CD8-positive, alpha-beta T cell (primary cell): ENCODE measurements at places on chromosomes 7 and 10.

DNA sequence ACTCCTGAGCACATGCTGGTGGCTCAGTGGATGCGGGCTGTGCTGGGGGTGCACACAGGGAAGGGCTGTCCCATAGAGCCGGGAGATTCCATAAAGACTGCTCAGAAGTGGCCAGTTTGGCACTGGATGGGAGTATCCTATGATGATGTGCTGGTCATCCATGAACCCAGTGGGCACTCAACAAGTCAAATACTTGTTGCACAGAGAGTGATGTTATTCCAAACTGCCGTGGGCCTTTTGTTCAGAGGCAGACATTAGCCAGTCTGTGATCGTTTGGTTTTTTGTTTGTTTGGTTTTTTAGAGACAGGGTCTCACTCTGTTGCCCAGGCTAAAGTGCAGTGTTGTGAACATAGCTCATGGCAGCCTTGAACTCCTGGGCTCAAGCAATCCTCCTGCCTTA, 30.9 kb upstream of the SAMD8 start:
- DNase-seq: no peak

- DNase-seq: no peak
Observed at GRCh38 chr10:44879531-44879899, 31.6 kb upstream of the TMEM72 start.

GRCh38 chr7:157809863-157810851, 473.4 kb downstream of the DNAJB6 start:
- DNase-seq: no peak

DNA sequence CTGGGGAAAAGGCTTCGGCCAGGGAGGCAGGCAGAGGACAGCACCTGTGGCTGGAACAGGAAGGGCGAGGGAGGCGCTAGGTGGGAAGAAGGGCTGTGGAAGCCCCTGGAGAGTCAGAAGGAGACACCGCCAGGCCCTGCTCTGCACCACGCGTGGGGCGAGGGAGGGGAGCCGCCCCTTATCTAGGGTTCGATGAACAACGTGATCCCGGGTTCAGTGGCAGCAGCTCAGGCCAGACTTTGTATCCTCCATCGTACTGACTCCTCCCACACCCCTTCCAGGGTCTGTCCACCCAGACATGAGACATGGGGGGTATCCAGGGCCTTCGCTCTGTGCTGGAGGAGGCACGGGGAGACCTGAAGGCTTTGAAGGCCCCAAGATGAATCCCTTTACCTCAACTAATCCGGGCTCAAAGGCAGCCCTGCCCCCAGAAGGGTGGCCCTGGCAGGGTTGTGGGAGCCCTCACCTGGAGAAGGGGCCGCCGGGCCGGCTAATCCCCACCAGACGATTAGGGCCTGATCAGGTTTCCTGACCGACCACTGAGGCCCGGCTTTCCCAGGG, 110.8 kb downstream of the PDGFA start:
- DNase-seq: no peak

DNA sequence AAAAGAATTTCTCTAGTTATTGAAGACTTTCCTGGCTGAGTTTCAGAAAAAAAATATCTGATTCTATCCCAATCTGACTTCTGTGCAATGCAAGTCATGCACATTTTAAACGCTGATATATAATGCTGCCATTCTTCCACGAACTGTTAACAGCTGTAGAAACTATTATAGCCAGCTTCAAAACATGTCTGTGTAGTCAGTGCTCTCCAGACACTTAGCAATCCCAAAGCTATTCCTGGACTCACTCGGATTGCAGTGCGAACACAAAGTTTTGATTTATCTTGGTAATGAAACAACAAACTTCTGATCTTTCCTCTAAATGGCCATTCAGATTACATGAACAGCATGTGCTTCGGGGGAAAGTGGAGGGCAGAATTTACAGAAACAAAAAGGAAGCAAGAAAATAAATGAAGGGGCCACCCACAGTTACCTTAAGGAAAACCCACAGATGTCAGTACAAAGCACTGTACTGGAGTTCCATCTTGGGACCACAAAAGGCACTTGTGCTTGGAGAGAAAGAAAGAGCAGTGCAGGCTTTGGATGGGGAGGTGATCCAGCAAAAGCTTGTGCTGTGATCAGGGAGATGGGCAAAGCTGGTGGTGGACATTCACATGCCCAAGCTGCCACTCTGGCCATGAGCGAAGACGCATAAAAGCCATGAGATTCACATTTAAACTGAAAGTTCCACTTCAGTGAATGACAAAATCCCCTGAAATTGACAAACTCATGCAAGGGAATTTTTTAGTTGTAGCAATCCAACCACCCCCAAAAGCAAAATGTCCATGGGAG, 32.1 kb upstream of the ADO start:
- no peak for DNase-seq

DNA sequence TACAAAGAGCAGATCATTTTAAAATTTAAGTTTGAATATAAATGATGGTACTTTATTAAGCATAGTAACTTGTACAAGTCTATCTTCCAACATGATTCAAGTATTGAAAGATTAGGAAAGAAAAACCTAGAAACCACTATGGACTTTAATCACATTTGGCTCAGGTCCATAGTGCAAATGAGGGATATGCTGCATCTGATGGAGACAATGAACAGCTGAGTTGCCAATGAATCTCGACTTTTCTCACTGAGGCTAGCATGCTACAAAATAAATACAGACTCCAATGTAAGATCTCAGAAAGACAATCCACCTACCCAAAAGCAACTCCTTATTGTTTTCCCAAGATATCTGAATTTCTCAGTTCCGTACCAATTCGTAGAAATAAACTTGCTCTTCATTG, 89.8 kb downstream of the SEMA3A start:
- DNase-seq: no peak

- DNase-seq: no peak
Observed at GRCh38 chr7:114851406-114852061, 70.4 kb upstream of the MDFIC start.

GRCh38 chr10:103855424-103855823, at the start of gene SH3PXD2A:
TSS of gene SH3PXD2A (minus strand) at chr10:103855576. CDS start at chr10:103855266, 310 bp downstream.
- DNase-seq: peak; percentile 22

GRCh38 chr7:919924-920341, 34.5 kb downstream of the ADAP1 start:
- DNase-seq: no peak

- DNase-seq: peak; percentile 6
Observed at GRCh38 chr7:126727930-126728391, 524.8 kb downstream of the GRM8 start.

- DNase-seq: no peak
Observed at GRCh38 chr7:2559283-2559950, 638 bp downstream of the IQCE start.

DNA sequence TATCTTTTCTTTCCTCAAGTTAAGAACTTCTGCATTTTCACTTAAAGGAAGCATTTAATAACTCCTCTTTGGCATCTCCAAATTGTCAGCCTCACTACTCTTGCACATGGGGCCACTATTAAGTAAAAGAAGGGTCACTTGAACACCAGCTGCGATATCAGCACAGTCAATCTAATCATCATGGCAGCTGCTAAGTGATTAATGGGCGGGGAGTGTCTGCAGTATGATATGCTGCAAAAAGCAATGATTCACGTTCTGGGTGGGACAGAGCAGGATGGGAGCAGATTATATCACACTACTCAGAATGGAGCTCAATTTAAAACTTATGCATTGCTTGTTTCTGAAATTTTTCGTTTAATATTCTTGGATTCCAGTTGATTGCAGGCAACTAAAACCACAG, 447.4 kb upstream of the PFKP start:
- DNase-seq: no peak

DNA sequence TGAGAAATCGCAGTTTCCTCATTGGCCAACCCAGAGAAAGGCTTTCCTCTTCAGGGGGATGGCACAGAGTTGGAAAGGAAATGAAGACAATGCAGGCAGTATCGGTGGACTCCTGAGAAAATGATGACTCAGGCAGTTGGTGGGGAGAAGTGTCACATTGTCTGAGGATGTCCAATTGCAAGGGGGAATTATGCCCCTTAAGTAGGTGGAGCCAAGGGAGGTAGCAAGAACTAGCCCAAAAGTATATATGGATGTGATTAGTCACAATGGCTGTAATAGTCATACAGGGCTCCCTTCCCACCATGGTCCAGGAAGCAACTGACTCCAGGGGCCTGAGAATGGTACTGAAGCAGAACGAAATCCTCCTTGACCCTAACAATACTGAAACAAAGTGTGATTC, 58.3 kb upstream of the EGFR start:
- DNase-seq: no peak

DNA sequence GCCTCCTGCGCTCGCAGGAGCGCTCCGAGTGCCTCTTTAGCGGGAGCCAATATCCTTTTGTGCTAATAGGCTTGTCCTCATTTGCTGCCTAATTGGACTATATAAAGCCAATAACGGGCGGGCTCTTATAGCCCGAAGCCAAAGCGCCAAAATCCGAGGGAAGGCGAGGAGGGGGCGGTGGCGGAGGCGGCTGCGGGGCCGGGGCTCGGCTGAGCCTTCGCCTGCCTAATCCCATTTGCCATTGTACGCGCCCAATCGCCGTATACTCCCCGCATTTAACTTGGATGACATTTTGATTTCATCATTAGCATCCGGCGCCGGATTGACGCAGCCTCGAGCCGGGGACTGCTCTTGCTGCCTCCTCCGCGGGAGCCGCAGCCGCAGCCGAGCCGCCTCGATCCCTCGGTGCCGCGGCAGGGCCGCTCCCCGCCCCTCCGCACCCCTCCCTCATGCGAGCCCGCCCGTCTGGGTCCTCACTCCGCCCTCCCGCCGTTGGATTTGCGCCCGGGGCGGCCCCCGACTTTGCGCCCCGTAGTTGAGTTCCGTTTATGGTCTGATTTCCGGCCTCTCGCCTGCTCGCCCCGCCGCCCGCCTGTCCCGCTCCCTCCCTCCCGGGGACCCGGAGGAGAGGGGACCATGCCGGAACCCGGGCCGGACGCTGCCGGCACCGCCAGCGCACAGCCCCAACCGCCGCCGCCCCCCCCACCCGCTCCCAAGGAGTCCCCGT, at the start of gene HMX3:
TSS of gene HMX3 (plus strand) at position 556 of the 727 bp plus-strand sequence. CDS start at position 637, 81 bp downstream.
- no peak for DNase-seq

- no peak for DNase-seq
Observed at GRCh38 chr10:124101351-124101750, 8.0 kb upstream of the CHST15 start.

GRCh38 chr7:77370606-77371005, 45.5 kb downstream of the GSAP start:
- no peak for DNase-seq

- DNase-seq: no peak
Observed at GRCh38 chr10:130191380-130191779, 55.2 kb downstream of the GLRX3 start.

- no peak for DNase-seq
Observed at GRCh38 chr10:5949009-5949759, 28.2 kb downstream of the IL15RA start.

DNA sequence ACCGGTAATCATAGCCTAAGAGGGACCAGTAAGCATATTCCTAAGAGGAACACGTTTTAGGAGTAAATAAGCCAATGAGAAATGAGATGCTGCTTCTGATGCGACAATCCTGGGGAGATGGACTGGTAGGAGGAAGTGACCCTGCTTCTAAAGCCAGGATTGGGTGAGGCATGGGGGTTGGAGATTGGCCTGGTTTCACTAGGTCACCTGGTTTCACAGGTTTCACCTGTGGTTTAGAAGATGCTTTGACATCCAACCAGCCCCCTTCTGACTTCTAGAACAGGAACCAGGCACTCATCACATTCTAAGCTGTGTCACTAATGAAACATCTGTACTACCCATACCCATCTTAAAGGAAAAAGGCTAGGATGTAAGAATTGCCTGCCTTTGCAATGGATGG, 53.0 kb upstream of the BAMBI start:
- peak; percentile 9 for DNase-seq

DNA sequence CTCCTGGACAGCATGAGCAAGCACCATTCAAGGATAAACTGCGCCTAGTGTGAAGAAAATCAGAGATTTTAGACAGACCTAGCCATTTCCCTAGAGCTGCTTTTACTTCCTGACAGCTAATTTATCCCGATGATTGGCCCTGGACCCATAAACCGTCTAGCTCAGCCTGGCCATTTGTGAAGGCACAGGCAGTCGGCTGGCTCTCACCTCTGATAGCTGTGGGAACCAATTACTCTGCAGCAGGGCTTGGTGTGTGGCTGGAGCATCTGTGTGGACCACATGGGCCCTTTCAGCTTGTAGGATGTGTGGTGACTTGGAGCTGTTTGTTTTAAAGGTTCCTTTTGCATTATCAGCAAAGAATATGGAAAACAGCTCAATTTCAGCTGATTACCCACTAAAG, 111.1 kb upstream of the NPY start:
- no peak for DNase-seq

DNA sequence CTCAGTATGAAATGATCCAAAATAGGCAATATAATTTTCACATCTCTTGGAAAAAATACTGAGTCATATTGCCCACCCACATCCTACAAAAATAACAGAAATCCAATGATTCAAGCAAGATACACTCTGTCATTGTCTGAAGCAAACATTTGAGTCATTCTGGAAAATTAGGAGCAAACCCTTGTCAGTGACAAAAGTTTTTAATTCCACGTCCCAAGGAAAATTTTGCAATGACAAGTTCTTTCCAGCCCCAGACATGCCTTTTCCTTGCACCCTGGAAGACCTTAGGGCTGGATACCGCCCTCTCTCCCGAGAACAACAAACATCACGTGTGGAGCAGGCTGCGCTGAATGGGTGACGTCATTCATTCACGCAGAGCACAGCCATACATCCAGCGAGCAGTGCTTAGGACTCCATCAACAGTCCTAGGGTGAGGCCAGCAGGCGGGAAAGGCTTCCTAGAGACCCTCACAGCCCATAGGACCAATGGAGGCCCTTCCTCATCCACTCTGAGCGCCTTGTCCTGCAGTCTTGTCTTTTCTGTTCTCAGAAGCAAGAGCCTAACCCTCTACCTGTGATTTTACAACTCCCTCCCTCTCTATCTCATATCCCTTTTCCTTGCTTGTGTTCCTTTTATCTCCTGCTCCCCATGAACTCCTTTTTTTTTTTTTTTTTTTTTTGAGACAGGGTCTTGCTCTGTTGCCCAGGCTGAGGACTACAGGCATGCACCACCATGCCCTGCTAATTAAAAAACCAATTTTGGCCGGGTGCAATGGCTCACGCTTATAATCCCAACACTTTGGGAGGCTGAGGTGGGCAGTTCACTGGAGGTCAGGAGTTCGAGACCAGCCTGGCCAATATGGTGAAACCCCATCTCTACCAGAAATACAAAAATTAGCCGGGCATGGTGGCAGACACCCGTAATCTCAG, 23.5 kb upstream of the KDM7A start:
- DNase-seq: no peak

DNA sequence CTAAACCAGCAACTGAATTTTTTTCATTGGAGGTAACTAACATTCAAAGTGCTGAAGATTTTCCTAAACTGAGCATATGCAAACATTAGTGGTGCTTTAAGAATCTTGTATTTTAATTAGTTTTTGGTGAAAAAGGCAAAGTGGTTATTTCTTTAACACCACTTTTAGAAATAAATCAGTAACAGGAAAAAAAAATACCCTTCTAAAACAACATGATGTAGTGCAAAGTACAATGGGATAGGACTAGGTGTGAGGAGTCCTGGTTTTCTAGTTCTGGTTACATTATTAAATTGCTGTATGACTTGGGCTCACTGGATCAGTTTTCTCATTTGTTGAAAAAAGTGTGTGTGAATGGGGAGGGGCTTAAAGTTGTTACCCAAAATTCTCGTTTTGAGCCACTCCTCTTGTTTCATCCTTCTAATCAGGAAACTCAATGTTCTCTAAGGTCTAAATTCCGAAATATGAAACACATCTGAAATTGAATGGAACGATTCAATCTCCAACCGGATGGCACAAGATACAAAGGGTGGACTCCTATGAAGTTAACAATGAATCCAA, 1.8 kb downstream of the WASL start:
- peak; percentile 25 for DNase-seq
